RPMI8226 (cell line): ENCODE measurements at places on chromosomes 7 and 10.
A peak's percentile ranks its signal among the peaks of the same experiment; 100 is the strongest.

- DNase-seq: peak; percentile 4
Observed at GRCh38 chr10:61124756-61125530, 181.0 kb upstream of the RHOBTB1 start.

DNA sequence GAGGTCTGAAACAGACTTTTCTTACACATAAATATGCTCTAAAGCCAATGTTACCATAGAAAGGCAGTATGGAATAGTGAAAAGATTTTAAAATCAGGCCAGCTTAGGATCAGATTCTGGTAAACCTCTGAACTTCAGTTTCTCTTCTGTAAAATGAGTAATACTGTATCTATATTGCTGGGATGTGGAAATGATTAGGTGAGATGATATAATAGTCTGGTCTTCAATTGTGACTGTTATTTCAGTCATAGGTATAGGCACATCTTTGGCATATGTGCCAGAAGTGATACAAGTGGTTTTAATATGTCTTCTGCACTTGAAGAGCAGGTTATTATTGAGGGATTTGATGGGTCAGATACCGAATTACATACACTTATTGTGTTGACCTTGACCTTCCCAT lies 7.2 kb downstream of the ZNF277 start:
- no peak for DNase-seq

- DNase-seq: no peak
Observed at GRCh38 chr7:40583667-40584444, 449.1 kb downstream of the SUGCT start.

GRCh38 chr10:65864036-65864435 lies 1061.8 kb upstream of the LRRTM3 start:
- DNase-seq: no peak

DNA sequence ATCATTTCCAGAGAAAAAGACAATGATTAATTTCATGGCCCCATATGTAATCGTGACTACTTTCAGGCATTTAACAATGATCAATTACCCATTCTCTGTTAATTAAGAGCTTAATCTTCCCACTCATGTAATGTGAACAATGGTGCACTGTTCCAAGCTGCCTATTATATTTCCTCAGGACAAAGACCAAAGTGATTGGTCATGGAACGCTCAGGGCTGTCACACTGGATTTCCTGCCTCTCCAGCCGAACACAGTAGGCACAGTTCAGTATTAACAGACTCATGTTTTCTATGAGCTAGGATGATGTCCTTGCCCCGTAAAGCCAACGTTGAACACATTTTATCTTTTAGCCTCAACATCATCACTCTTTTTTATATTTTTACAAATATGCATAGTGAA lies 142.7 kb upstream of the FZD8 start:
- no peak for DNase-seq

DNA sequence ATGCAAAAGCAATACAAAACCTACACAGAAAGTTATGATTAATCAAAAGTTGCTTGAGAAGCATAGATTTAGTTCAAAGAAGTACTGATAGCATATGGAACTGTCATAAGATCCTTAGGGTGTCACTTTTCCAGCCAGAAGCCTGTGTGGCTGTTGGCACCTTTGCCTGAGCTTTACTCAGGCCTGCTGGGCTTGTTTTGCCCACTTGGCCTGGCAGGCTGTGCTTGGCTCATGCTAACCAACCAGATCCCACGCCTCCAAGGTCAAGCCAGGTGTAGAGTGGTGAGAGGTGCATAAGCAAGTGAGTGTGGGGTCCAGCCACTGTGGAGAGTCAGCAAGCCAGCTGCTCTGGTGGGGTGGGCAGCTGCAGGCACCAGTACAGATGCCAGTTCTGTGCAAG lies 12.0 kb upstream of the LIPA start:
- DNase-seq: no peak

DNA sequence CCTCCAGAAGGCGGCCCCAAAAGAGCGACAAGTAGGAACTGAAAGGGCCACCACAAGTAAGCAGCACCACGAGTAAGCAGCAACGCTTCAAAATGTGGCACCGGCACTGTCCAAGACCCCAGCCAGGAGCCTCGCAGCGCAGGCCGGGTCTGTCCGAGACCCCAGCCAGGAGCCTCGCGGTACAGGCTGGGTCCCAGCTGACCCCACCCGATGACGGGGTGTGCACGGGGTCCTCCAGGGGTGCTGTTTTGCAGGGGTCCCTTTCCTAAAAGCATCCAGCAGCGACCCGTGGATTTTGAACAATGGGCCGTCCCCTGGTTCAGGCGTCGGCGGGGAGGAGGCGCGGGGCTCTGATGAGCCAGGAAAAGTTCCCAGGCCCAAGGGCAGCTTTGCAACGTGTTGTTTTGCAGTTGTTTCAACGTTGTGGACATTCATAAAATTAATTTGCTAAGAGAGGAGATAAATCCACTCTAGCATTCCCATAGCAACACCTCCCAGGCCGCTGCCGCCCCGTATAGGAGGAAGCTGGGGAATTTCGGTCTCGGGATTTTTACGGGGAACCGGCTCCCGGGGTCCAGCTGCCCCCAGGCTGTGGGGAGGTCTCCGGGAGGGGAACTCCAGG lies 51.6 kb upstream of the PDGFA start:
- no peak for DNase-seq

DNA sequence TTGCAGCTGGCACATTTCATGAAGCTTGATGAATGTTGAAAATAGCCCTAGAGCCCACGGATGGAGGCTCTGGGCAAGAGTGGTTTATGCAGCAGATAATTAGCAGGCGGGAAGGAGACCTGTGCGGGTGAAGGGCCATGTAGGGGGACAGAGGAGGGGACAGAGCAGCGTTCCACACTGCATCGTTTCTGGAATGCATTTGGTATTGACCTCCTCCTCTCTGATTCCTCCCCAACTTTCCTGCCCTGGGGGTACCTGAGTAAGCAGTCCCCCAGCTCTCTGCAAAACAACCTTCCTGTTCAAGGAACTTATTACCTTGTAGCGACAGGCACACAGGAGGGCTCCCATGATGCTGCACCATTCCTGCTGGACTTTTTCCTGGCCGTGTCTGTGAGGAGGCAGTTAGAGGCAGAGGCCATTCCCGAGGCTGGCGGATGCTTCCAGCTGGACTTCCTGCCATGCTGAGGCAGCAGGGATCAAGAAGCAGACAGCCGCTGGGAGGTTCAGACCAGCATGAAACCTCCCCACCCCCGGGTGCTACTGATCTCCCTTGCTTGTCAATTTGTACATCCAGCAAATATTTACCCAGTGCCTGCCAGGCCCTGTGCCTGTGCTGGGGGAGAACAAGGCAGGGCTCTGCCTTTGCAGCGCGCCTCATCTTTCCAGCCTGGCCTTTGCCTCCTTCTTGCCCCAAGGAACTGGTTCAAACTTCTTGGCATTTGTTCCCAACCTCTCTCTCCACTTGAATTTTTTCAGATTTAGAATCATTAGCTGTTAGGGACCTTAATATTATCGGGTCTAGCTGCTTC lies 28.7 kb downstream of the SLC29A3 start:
- no peak for DNase-seq

DNA sequence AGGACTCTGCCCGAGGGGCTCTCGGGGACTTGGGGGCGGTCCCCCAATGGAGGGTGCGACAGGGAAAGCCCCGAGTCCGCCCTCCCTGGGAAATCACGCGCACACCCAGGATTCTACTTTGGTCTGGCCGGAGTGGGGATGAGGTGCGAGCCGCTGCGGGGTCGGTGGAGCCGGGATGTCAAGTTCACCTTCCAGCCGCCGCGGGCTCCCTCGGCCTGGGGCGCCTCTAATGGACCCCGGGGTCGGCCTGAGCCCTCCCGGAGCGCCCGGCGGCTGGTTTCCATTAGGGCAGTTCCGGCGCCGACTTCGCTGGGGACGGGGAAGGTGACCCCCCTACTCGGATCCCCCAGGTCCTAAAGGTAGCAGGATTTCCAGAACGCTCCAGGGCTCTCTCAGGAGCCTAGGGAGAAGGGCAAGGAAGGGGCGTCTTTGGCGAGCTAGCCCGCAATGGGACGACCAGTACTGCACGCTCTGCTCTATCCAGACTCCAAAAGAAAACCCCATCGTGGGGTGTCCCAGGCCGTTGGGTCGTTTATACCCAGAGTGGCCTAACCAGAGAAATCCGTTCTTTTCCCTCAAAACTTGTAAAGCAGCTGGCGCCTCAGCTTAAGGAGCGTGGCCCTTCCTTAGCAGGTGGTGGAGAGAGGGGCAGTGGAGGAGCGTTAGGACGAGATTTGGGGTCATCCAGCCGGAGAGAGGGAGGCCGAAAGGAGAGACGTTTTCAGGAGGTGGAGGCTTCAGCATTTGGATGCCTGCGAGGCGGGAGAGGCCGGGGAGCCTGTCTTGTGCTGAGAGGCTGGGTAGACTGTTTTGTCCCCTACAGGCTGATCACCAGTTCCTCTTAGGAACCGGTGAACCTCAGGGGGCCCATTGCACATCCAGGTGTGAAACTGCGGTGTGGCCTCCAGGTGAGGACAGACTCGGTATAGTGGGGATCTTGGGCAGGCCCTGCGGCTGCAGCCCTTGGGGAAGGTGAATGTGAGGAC lies 860 bp upstream of the WDR86 start:
- no peak for DNase-seq

DNA sequence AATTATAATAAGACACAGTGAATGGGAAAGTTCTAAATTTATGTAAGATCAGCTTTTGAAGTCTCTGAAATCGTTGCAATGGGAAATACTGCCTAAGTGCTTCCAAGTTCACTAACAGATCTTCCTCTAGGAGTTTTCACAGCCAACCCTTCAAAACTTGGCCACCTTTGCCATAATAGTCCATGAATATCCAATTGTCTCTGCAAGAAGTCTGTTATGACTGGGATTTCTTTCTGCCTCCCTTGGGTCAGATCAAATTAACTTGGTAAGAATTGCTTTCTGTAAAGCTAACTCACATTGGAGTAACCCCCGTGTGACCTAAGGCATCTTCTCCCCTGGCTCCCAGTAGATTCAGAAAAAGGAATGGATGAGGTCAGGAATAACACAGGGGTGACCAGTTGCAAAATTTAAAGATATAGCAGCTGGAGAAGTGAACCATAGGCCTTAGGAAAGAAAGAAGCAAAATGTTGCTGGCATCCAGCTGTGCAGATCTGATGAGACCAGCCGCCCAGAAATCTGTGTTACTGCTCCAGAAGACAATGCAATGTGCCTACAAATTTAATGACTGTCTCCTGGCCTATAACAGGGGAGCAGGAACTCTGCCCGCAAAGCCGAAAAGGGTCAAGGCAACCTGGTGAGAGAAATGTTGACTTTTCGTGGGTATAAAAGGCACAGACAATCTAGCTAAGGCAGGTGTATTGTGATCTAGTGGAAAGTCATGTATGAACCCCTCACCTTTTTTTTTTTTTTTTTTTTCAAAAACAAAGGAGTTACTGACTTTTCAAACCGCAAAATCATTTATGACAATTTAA lies 7.5 kb upstream of the OPTN start:
- DNase-seq: no peak

GRCh38 chr7:711922-712380 lies 14.5 kb upstream of the DNAAF5 start:
- DNase-seq: no peak

GRCh38 chr7:132160611-132161532 lies 415.4 kb downstream of the PLXNA4 start:
- DNase-seq: peak; percentile 23

- peak; percentile 22 for DNase-seq
Observed at GRCh38 chr10:86391236-86391840, 24.7 kb upstream of the GRID1 start.

- no peak for DNase-seq
Observed at GRCh38 chr7:154451480-154452457, 399.6 kb downstream of the DPP6 start.

GRCh38 chr10:10418387-10418786 lies 599.3 kb upstream of the CELF2 start:
- DNase-seq: peak; percentile 16

DNA sequence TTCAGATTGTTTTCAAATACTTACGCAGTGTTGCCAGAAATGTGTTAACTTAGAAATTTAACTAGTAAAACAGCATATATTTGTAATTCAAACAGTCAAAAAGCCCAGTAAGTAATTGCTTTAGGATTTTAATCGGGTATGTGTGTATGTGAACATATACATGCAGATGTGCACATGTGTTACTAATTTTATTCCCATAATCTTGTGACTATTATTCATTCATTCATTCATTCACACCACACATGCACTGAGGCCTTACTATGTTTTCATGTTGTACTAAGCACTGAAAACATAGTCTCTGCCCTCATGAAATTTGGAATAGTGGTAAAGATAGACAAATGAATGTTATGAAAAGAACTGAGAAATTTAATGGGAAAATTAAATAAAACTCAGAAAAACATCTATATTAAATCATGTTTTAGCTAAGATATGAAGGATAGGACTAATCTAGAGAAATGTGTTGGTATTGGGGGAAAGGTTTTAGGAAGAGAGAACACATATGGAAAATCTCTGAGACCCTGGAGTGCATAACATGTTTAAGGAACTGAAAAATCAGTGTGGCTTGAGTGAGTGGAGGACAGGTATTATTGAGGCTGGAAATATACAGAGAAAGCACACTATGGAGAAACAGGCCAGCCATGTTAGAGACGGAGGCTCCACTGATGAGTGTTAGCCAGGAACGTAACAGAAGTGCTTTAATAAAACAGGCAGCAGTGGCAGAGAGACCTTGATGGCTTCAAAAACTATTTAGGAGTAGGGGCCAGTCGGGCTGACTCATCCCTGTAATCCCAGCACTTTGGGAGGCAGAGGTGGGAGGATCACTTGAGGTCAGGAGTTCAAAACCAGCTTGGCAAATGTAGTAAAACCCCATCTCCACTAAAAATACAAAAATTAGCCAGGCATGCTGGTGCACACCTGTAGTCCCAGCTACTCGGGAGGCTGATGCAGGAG lies 80.3 kb downstream of the HDAC9 start:
- DNase-seq: no peak

DNA sequence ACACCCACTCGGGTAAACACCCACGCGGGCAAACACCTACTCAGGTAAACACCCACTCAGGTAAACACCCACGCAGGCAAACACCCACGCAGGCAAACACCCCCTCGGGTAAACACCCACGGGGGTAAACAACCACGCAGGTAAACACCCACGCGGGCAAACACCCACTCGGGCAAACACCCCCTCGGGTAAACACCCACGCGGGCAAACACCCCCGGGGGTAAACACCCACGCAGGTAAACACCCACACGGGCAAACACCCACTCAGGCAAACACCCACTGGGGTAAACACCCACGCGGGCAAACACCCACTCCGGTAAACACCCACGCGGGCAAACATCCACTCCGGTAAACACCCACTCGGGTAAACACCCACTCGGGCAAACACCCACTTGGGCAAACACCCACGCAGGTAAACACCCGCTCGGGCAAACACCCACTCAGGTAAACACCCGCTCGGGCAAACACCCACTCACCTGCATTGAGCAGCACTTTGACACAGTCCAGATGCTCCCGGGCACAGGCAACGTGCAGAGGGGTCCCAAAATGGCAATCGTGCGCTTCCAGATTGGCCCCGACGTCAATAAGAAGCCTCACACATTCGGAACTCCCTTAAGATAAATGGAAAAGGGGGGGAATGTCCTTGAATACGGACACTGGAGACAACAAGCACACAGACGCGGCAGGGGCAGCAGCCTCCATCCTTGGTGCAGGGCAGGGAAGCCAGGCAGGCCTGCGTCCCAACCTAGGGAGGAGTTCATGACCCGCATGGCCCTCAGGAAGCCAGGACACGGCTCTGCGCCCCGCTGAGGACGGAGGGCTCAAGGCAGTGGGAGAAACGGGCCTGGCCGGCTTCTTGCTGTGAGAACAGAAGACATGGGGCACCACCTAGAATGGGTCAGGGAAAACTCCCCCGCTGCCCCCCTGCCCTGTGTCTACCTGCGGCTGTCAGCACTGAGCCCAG lies 17.6 kb downstream of the ASB13 start:
- DNase-seq: peak; percentile 33
